IMR-90 (cell line): ENCODE measurements at places on chromosomes 4 and X. TPM values are rescaled to one million over a fixed set of nuclear protein-coding genes. Genes with fewer than 3 reads are reported as not detected.

DNA sequence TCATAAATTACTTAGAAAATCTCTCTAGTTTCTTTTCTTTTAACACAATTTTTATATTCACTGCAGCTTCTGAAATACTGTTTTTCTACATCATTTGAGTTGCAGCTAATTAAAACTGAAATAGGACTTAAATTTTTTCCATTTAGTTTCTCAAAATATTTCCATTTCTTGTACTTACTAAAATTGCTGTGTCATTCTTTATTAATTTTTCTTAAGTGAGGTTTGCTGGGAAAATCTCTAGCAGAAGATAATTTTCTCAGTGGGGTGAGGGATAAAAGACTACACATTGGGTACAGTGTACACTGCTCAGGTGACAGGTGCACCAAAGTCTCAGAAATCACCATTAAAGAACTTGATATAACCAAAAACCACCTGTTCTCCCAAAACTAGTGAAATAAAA, 57.7 kb downstream of the RNF150 start:
- no peak for DNase-seq

Gene CD40LG
- not detected in 2 replicates for total RNA-seq

Gene ANAPC10
- 22.4 and 25.8 TPM in 2 replicates for total RNA-seq

- peak; percentile 1 for DNase-seq
These were observed 189.1 kb upstream of the ADGRL3 start for GRCh38 chr4:61011051-61011450.

GRCh38 chr4:169256856-169257761, 13.6 kb downstream of the SH3RF1 start:
- no peak for DNase-seq

DNA sequence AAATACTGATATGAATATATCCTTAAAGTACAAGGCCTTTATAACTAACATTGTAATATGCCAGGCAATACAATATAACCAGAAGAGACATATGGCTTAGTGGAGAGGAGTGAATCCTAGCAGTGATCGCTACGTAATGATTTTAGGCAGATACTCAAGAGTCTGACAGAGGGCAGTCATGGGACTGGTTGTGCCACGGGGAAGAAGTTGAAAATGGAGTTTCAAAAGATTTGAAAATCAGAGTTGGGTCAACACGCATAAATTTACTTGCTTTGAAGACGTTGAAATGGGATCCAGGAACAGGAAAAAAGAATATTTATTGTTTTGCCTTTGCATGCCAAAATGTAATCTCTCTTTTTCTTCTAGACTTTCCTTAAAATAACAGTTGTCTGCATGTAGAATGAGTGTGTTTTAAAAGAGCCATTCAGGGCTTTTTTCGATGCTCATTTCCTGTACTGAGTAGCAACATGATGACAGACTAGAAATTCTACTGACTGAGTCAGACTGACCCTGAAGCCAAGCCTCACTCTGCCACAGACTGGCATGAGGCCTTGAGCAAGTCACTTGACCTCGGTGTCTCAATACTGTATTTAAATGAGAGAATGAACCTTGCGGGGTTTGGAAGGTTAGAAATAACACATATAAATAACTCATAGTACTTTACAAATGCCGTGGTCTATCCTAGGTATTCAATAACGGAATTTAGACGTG, 8.1 kb upstream of the SMS start:
- DNase-seq: peak; percentile 97

DNA sequence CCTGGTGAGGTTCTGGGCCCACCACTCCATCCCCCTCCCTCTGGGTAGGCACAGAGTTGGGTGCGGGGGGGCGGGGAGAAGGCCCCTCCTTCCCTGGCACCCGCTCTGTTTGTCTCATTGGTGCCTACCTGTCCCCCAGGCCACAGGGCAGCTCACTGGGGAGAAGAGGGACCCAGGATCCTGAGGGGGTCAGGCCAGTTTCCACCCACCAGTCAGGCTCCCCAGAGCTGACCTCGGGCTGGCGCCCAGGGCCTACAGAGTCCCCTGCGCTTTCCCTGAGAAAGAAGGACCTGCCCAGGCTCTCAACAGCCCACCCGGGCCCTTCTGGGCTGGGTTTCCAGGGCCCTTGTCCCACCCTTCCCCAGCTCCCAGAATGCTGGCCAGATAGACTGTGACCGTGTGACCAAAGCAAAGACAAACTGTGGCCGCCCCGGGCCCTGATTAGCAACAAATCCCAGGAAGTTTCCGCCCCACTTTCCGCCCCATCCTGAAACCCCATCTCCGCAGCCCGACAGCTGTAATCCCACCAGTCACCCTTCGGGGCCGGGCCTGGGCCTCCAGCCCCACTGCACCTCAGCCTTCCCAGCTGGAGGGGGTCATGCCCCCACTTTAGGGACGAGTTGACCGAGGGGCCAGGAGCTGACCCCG, 33.8 kb upstream of the FGFR3 start:
- no peak for DNase-seq

DNA sequence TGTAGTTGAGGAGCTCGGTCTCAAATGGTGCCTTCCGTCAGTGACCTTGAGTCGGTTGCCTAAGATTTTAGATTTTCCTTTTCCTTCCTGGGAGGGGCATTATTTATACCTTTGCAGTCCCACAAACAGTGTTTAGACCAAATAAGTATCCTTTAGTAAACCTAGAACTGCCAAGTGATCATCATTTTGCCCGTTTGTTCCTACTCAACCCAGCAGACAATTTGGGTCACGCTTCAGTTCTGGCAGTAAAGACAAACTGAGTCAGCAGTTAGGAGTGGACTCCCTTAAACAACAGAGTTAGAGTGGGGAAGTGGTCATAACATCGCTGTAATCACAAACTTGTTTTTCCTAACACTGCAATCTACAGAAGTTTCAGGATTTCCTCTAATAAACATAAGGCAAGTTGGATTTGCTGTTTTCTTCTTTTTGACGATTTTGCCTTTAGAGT, 777 bp upstream of the WDFY3 start:
- DNase-seq: peak; percentile 38

Gene CT45A8
- total RNA-seq: not detected in 2 replicates

DNA sequence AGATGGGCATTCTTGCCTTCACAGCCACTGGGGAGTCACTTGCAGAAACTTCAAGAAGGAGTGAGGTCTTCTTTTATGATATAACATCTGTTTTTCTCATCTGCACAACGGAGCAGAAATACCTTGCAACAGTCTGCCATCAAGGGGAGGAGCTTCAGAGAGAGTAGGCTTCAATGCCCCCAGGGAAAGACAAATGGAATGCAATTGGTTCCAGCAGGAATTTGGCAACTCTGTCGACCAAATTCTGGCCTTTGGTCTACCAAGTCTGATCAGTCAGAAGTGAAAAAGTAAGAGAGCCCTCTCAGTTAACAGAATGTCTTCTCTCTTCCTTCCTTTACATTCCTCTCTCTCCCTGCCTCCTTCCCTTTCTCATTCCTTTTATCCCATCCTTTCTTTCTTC, 229.3 kb downstream of the IDS start:
- no peak for DNase-seq

GRCh38 chr4:48081196-48081595, 52.9 kb downstream of the TXK start:
- DNase-seq: peak; percentile 4

Gene ELF4
- 10.8 and 10.9 TPM in 2 replicates for total RNA-seq

DNA sequence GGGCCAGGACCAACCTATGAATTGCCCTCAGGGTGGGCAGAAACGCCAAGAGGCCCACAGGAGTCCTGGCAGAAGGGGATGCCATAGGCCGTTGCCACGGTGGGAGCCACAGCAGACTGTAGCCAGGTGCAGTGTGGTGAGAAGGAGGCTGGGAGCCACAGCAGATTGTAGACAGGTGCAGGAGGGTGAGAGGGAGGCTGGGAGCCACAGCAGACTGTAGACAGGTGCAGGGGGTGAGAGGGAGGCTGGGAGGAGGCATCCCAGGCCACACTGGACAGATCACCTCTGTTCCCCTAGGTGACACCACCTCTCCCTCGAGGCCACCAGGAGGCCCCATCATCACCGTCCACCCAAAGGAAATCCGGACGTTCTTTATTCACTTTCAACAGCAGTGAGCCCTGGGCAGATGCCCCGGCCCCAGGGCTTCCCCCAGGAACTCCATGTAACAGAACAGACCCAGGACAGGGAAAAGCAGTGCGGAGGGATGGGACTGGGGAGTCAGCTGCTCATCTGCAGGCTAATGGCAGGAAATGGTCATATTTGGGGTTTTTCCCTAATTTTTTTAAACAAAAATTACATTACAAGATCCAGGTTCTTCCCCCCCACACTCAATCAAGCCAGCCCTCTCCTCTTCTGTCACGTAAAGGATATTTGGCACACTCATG, 19.5 kb upstream of the MRFAP1 start:
- no peak for DNase-seq
